WTC11 (cell line): ENCODE measurements at places on chromosomes 4 and X.
A peak's percentile ranks its signal among the peaks of the same experiment; 100 is the strongest.

DNA sequence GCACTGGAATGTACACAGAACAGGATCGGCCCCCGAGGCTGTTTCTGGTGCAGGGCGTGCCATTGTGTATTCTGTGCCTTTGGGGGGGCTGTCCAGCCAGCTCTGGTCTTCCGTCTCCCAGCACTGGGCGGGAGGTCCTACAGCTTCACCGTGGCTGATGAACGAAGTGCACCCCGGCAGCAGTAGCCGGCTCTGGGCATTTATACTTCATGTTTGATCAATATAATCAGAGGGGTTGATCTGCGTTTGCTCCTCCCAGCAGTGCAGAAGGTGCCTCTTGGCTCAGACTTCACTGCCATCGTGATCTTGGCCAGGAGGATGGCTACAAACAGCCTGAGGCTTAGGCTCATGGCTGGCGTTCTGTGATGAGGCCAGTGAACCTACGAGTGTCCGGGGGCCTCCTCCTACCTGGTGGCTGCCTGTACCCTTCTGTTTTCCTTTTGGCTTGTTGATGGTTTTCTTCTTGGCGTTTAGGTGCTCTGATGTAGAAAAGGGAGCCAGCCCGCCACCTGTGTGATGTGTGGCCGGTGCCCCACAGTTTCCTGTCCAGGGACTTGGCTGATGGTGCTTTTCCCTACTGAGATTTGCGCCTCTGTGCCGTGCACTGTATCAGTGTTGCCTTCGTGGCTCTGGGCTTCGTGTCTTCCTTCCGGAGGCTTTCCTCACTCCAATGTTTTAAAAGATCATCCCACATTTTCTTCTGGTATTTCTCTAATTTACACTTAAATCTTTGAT, 31.2 kb upstream of the HGFAC start:
- no peak for DNase-seq

DNA sequence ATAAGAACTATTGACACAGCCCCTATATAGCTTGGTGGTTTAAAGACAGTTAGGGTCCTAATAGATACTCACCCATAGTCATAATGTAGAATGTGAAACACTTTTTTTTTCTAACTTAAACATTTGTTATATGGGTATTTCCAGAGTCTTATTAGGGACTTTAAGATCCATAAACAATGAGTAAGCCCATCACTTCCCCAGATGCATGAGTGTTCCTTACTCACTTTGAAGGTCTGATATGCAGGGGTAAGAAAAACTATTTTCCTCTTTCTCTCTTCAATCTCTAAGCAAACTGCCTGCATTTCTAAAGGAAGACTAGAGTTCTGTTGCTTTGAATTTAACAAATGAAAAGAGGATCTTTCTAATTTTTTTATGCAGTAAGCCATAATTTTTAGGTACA, 443.6 kb upstream of the PITX2 start:
- DNase-seq, result no peak

DNA sequence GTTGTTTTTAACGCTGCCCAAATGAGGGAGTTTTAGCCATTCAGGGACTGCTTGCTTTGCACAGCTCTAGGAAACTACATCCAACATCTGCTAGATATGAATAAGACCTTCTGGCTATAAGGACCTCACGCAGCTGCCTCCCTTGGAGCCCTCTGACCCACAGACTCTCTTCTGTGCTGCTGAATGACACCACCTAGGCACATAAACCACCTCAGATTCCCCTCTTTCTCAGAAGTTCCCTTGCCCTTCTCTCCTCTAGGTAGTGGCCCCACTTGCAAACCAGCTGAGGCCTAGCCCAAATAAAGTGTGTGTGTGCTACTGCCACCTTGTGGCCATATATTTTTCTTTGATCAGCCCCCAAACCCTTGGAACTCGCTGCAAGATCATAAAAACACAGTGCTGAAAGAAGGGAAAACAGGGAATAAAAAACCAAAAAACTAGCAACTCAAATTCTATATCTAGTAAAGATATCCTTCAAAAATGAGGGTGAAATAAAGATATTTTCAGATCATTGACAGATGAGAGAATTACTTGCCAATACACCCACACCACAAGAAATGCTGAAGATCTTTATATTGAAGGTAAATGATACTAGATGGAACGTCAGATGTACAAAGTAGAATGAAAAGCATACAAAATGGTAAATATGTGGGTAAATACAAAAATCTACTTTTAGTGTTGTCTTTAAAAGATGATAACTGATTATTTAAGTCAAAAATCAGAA, 265.9 kb downstream of the ADAMTS3 start:
- DNase-seq, result peak; percentile 58

DNA sequence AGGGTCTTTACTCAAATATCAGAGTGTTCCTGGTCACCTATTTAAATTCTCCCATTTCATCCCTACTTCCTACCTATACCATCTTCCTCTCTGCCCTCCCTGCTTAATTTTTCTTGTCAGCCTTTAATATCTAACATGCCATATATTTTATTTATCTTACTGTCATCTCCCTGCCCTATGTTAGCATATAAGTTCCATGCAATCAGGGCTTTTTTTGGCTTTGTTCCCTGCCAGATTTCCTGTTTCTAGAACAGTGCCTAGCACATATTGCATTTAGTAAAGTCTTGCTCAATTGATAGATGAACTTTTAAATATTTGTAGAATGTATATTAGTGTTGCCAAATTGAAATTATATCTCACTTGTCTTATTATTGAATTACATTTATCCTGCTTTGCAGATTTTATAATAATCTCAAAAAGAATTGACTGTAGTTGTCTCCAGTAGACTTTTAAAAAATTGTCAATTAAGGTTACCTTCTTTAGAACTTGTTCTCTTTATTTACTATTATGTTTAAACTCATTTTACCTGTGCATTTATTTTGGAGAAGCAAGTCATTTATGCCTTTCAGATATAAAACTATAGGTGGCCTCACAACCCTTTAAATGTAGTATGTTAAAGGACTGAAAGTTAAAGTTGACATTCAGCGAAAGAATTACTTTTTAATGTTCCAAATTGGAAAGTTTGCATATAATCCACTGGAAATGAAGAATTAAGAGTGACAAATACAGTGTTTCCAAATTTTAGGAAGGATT, 108.2 kb upstream of the BMPR1B start:
- DNase-seq, result no peak

DNA sequence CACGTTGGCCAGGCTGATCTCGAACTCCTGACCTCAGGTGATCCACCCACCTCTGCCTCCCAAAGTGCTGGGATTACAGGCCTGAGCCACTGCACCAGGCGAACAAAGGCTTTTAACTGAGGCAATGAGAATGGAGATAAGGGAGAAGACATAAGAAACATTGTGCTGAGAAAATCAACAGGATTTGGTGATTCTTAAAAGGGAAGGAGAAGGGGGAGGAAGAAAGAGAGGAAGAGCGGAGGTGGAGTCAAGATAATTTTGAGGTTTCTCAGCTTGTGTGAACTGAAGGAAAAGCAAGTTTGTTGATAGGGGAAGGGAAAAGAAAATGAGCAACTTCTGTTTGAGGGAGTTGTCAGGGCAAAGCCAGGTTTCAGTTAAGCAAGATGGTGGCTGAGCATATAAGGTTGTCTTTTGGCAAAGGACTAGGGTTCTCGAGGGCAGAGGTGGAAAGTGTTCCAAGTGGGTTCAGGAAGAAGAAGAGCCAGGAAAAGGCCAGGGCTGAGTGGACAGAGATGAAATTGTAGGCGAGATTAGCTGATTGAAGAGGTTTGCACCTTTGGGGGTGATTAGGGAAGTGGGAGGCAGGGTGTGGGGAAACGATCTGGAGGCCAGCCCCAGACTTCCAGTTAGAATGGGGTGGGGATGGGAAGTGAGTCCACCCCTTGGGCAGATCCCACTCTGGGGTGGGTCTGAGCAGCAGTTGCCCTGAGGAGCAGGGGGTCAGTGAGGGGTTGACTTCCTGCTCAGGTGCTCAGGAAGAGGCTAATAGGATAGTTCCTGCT, 7.8 kb downstream of the DOCK11 start:
- DNase-seq, result no peak

- no peak for DNase-seq
Measured at GRCh38 chr4:68272380-68272779, 26.9 kb upstream of the TMPRSS11B start.

- DNase-seq, result no peak
Measured at GRCh38 chrX:101206471-101206870, 13.1 kb upstream of the DRP2 start.

- DNase-seq, result no peak
Measured at GRCh38 chr4:96730432-96730831, 890.5 kb downstream of the PDHA2 start.

DNA sequence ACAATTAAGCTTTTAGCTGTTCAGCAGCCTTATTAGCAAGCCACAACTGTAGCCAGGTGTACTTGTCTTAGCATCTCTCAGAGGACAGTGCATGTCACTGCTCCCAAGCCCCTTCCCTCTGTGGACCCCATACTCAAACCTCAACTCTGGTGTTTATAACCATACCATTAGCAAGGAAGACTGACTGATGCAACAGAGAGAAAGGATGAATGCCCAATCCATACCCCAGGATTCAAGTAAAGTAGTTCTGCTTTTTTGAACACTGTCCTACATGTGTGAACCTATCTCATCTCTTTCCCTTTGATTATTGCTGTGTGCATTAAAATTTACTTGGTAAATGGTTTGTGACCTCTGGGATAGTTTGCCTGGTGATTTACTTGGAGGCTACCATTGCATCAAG, 22.8 kb upstream of the CYBB start:
- DNase-seq, result no peak

- no peak for DNase-seq
Measured at GRCh38 chrX:41314881-41315280, 19.1 kb upstream of the DDX3X start.

- DNase-seq, result no peak
Measured at GRCh38 chr4:81572402-81572801, 100.7 kb upstream of the RASGEF1B start.

DNA sequence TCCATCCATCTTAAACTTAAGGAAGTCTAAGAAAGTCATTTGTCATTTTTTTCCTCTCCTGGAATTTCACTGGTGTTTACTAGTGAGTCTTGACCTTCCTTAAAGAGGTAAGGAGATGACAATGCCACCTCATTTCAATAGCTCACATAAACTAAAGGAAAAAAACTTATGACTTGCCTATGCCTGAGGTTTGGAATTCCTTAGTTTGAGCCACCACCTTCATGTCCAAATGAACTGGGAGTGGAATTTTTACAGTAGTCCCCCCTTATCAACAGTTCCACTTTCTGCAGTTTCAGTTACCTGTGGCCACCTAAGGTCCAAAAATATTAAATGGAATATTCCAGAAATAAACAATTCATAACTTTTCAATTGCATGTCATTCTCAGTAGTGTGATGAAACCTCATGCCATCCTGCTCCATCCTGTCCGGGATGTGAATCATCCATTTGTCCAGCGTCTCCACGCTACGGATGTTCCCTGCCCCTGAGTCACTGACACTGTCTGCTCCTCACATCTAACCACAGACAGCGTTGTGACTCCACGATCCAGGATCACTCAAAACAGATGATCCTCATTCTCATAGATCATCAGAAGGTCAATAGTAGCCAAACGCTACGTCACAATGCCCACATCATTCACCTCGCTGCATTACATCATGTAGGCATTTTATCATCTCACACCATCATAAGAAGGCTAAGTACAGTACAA, 177.4 kb downstream of the SH3KBP1 start:
- DNase-seq, result no peak

- peak; percentile 69 for DNase-seq
Measured at GRCh38 chr4:53929955-53930798, 134.2 kb downstream of the CHIC2 start.

- DNase-seq, result no peak
Measured at GRCh38 chrX:75230296-75230695, 43.6 kb upstream of the UPRT start.

GRCh38 chrX:47143894-47144625, 442 bp downstream of the NDUFB11 start:
- peak; percentile 18 for DNase-seq

GRCh38 chrX:347351-348117, 28.9 kb upstream of the GTPBP6 start:
- no peak for DNase-seq

DNA sequence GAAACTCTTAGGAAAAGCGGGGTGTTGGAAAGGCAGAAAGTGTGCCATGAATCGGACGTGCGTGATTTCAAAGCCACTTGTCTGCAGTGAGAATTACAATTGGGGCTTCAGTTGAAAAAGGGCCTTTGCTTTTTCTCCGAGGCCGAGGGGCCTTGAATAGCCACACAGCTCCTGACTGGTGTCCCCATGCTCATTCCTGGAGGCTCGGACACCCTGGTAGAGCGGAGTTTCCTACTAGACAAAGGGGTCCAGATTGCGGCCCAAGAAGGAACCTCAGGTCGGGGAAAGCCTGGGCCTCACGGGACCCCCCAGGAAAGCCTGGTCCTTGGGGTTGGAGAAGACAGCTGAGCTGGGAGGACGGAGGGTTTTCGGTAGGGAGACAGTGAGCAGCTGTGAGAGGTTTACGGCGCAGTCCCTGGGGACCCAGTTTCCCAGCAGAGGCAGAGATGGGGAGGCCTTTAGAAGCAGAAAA, 3.0 kb upstream of the SHOX start:
- DNase-seq, result no peak

- no peak for DNase-seq
Measured at GRCh38 chr4:113410686-113411085, 350.9 kb downstream of the CAMK2D start.

DNA sequence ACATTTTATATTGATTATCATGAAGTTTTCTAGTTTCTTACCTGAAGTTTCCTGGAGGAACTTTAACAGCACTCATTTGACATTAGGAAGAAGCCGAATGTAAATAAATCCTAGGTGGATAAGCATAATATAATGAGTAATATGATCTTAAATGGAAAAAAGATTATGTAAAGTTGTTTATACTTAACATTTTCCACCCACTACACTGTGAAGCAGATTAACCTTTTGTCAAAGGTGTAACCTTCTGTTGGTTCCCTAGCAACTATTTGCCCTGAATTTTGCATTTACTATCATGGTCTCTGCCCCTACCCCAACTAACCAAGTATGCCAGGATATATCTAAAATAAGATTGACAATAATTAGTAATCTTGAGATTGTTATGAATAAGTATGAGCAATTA, at the start of gene UGT2A1:
Gene UGT2A1, minus strand, starts transcription at position 101 of the 400 bp plus-strand sequence. CDS start 5,603 bp downstream, outside the sequence.
- no peak for DNase-seq
